ENCODE measurements at places on chromosomes 12 and 14.

- no peak for DNase-seq
Measured at GRCh38 chr14:37615582-37616289, 20.3 kb downstream of the TTC6 start.

DNA sequence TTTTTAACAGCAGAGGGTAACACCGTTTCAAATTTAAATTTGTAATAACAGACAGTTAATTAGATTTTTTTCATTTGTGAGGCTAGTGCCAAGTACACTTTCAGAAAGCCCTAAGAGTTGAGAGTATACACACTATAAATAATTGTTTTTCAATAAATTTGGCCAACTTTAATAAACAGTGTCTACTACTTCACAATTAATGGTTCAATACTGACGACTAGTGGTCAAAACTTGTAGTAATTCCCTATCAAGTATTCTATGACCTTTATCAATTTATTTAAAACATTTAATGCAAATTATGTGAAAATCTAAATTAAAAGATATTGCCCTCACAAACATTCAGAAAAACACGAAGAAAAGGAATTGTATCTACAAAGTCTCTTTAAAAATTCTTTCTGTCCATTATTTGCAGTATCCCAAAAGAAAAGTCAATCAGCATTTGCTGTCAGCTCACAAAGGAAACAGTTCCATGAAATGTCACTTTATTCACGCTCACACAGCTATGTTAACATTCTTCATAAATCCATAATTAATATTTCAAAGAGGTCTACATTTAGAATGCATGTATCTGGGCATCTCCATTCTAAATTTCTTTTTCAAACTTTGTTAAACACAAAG, 91.2 kb downstream of the CEP128 start:
- DNase-seq: no peak

DNA sequence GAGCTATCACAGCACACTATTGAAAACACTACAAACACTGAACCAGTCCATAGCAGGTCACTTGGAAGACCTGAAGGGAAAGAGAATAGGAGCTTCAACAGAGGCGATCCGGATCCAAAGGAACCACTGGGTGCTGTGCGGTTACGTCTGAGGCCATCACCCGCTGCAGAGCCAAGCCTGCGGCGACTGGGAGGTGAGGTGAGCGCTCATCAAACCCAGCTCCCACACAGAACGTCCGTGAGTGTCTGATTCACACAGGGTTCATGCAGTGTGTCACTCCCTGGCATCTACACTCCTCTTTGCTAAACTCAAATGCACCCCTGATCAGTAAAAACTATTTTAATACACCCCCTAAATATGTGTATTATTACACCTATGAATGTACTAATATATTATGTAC, 64.1 kb downstream of the TMEM132D start:
- DNase-seq: no peak

DNA sequence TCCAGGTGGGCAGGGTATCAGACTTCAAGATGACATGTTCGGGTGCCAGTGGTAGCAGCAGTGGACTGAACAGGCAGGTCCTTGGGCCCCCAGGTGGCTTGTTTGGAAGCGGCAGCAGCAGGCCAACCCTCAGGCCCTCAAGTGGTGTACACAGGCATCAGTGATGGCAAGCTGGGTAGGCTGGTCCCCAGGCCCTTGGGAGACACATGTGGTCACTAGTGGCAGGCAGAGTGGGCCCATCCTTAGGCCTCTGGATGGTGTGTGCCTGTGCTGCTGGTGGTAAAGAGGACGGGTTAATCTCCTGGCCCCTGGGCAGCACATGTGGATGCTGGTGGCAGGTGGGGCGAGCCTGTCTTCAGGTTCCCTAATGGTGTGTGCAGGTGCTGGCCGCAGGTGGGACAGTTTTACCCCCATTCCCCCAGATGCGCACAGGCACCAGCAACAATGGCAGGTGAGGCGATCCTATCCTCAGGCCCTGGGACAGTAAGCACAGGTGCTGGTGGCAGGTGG, 8.0 kb downstream of the OAS2 start:
- DNase-seq: no peak

- DNase-seq: no peak
Measured at GRCh38 chr14:96582995-96583394, 80.8 kb downstream of the PAPOLA start.

DNA sequence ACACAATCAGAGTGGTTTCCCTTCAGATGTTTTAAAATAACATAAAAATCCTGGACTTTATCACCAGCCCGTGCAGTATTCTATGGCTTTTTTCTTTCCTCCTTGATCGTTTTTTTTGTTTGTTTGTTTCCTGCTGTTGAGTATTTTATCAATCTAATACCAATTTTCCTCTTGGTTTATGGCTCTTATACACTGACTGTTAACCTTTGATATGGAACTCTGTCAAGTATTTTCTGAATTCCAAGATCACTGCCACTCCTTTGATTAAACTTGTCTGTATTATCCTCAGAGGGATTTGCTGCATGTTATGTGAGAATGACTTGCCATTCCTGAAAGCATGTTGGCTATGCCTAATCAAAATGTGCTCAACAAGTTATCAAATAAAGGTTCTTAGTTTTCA, 88.4 kb downstream of the PELI2 start:
- DNase-seq: no peak

DNA sequence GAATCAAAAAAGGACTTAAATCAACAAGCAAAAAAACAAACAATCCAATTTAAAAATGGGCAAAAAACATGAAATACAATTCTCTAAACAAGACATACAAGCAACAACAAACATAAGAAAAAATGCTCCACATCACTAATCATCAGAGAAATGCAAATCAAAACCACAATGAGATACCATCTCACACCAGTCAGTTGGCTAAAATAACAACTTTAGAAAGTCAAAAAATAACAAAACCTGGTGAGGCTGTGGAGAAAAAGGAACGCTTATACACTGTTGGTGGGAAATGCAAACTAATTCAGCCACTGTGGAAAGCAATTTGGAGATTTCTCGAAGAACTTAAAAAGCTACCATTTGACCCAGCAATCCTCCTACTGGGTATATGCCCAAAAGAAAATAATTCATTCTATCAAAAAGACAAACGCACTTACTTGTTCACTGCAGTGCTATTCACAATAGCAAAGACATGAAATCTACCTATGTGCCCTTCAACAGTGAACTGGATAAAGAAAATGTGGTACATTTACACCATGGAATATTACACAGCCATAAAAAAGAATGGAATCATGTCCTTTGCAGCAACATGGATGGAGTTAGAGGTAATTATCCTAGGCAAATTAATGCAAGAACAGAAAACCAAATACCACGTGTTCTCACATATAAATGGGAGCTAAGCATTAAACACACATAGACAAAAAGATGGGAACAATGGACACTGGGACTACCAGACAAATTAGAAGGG, 26.9 kb downstream of the PRKD1 start:
- no peak for DNase-seq

Measured in stimulated activated CD4-positive, alpha-beta T cell treated with anti-CD3 and anti-CD28 coated beads, Interleukin-1b, Interleukin-23, amount 100 ng/mL, for 4 hours (primary cell).